ENCODE measurements at places on chromosomes 16 and 17. TPM values are rescaled to one million over a fixed set of nuclear protein-coding genes. Genes with fewer than 3 reads are reported as not detected.

- peak; percentile 61 for DNase-seq
Measured at GRCh38 chr16:56911771-56912571, 20.0 kb upstream of the HERPUD1 start.

DNA sequence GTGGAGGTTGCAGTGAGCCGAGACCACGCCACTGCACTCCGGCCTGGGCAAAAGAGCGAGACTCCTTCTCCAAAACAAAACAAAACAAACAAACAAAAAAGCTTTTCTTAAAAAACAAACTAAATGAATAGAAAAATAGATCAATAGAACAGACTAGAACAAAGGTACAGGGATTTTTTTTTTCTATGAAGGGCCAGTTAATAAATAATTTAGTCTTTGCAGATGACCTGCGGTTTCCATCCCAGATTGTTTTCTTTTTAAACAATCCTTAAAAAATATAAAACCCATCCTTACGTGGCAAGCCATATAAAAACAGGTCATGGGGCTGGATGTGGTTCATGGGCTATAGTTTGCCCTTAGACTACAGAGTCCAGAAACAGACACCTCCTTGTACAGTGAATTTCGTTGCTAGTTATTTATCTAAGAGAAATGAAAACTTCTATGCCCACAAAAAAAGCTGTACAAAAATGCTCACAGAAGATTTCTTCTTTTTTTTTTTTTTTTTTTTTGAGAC lies 45.4 kb downstream of the CREBBP start:
- DNase-seq: no peak

DNA sequence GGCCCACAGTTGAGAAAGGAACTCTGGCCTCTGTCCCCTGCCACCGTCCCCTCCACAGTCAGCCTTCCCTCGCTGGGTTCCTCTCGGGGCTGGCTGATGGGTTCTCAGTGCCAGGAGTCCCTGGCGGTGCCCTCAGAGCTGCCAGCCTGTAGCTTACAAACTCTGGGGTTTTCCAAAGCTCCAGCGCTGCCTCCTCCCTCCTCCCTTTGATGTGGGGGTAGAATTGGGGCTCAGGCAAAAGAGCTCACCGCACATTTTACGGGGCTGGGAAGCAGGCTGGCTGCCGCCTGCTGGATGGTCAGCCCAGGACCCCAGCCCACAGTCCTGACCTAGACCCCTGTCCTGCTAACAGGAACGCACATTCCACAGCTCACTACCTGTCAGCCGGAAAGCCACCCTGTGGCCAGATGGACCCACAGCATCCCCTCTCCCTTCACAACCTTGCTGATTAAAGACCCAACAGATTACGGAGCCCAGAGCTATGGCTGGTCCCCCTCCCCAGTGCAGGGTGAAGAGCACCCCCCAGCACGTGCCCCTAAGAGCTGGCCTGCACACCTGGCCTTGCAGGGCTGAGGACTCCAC lies 6.0 kb downstream of the VASN start:
- no peak for DNase-seq

- no peak for DNase-seq
Measured at GRCh38 chr17:6554871-6555330, 1.5 kb downstream of the PITPNM3 start.

- no peak for DNase-seq
Measured at GRCh38 chr17:27009087-27009486, 284.8 kb upstream of the WSB1 start.

GRCh38 chr17:79800325-79801155 lies 3.7 kb upstream of the CBX8 start:
- no peak for DNase-seq

- DNase-seq: peak; percentile 75
Measured at GRCh38 chr17:42286411-42287221, 1.7 kb upstream of the STAT5A start.

DNA sequence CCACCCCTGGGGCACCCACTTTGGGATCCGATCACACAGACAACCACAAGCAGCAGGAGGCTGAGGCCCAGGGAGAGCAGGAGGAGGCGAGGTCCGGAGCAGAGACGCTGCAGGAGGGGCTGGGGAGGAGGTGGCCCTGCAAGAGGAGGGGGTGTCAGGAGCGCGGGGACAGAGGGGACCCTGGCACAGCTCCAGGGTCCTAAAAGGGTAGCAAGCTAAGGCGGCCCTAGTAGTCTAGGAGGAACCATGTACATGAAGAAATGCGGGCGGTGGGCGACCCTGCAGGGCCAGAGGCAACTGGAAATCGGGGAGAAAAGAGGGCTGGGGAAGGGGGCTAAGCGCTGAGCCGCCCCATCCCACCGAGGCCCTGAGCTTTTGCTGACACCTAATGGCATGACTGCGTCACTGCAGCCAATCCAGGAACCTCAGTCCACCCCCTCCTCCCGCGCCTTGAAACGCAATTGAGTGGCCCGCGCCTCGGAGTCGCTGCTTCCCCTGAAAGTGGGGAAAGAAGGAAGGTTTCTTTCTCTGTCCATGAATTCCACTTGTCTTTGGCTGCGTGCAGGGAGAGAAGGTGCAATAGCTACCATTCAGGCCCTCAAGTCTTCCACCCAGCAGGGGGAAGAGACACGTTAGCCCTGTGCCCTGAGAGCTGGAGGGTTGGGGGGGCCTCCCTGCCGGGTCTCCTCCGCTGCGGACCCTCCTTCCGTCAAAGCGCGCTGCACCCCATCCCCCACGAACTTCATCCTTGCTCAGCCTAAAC lies 1.8 kb downstream of the ASGR1 start:
- peak; percentile 77 for DNase-seq

CD300E gene
- total RNA-seq: not detected

CARD14 gene
- 0.32 TPM for total RNA-seq

DNAAF1 gene
- total RNA-seq: not detected

PHOSPHO1 gene
- total RNA-seq: 0.30 TPM

Measured in psoas muscle (tissue), 8 donors.